ENCODE measurements at places on chromosomes 2 and 18.

DNA sequence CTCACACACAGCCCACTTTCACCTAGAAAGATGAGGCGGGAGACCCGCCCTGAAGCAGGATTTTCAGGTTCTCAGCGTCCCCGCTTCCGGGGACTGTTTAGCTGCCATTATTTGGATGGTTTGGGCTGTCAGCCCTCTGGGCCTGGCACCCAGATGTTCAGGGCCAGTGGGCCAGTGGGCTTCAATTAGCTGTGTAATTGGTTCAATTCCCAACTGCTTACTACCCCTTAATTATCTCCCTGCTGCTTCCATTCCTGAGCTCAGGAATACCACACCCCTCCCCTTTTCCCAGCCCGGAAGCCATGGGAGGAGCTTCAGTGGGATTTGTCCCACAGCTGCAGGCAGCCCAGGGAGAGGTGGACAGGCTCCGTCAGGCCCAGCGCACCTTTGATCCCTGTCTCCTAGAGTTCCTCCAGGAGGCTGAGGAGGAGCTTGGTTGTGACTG is 114.1 kb upstream of the MYCN start:
- DNase-seq, result no peak

- DNase-seq, result no peak
Observed at GRCh38 chr2:27177441-27178351, 28.9 kb downstream of the TCF23 start.

DNA sequence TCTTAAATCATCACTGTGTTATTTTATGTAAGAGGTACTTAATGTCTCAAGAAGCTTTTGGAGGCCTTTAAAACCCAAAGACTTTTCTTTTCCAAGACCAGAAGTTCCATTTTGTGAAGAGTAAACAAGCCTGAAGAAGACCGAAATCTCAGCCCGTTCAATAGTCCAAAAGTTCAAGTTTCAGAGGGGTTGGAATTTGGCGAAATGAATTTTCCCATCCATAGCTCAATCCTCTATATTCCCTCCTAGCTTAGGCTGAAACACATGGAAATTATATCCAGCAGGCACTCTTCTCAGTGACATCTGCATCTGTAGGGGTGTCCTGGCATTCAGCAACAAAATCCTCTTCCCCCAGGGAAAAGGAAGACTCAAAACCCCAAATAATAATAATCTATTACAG is 344.6 kb downstream of the ARHGAP15 start:
- no peak for DNase-seq

DNA sequence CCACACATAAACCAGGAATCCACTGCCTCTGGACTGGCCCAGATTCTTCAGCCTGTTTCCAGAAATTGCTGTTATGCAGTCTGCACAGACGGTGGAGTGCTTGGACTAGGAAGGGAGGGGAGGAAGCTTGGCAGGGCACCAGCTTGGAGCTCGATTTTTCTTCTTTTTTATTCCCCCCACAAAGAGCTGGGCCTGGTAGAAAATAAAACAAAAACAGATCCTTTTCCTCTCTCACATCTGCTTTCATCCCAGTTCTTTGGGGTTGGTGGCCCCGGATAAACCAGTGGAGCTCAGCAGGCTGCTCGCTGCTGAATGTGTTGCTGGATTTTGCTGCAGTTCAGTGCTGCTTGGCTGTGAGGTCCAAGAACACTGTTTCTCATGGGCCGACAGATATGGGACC is 16.0 kb downstream of the LRRTM1 start:
- no peak for DNase-seq

GRCh38 chr2:46521215-46521683 is 41.9 kb downstream of the TMEM247 start:
- no peak for DNase-seq

- no peak for DNase-seq
Observed at GRCh38 chr18:77044866-77045664, 87.5 kb downstream of the MBP start.

- DNase-seq, result no peak
Observed at GRCh38 chr2:129457277-129457818, 522.1 kb upstream of the RAB6C start.

DNA sequence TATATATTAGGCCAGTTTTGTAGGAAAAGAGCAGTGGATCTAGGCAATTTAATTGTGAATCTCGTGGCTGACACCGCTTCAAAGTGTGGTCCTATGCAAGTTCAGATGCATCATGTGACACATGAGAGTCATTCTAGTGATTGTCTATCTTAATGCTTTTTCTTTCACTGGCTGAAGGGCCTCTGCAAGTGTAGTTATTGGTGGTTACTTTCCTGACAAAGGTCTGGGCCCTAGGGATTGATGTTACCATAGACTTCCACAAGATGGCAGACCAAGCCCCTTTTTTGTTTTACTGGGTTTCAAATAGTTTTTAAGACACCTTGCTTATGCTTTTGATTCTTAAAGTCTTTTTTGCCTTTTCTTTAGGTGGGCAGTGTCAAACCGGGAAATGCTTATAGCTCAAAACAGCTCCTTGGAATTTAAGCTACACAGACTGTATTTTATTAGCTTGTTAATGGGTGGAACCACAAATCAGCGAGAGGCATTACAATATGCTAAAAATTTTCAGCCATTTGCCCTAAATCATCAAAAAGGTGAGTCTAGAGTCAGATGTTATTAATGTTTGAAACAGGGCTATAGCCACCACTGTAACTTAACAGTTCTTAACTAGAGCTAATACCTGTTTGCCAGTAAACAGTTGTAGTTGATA is 25.9 kb downstream of the CD8A start:
- DNase-seq, result no peak

DNA sequence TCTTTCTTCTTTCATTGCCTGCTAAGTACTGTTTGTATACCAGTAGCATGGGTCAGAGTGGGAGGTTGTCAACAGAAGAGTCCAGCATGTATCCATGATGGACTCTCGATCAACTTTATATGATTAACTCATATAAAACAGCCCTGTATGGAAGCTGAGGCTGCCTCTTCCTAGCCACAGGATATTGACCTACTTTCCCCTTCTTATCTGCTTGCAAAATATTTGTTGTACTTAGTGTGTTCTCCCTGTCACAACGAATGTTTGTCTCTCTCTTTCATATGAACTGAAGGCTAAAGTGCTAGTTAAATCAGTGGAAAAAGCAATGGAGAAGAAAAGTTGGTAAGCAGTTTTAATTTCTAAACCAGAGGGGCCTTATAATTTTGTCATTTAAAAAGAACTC is 17.8 kb downstream of the MYO1B start:
- DNase-seq, result no peak

GRCh38 chr2:81077396-81077795 is 772.8 kb upstream of the LRRTM1 start:
- DNase-seq, result no peak

DNA sequence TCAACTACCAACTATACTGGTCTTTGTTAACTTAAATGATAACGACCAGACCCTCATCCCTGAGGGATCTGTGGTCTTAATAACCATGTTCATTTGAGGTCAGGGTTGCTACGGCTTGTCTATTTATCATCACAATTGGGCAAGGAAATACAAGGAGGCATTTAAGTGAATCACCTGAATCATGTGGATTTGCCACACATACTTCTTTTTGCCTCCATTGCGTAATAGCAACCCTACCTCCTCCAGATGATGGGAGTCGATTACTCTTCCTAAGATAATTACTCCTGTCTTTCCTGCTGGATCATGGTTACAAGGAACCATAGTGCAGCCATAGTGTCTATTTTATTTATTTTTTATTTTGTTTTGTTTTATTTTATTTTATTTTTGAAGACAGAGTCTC is 42.2 kb downstream of the TAF4B start:
- no peak for DNase-seq

DNA sequence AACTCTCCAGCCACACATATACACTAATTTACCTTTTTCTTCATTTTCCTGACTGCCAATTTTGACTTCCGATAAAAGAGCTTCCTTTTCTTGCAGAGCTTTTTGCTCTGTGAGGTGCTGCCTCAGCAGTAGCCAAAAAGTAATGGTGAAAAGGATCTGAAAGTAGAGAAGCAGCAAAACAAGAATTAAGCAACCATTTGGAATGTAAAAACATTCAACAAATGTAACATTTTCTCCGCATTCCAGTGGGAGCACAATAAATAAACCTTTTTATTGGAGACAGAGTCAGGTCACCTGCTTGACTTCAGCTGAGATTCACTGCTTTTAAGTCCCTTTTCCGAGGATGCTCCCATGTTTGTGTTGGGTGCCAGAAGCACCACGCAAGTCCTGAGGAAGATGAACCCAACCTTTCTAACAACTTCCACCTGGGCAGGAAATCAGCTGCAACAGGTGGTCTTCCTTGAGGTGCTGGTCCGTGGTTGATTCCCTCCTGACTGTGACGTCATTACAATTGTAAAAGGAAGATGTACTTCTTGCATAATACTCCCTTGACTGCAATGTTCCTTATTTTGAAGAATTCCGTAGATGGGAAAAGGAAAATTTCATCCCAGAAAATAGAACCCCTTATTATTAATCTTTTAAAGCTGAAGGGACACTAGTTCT is 265.5 kb downstream of the NAPG start:
- DNase-seq, result no peak

DNA sequence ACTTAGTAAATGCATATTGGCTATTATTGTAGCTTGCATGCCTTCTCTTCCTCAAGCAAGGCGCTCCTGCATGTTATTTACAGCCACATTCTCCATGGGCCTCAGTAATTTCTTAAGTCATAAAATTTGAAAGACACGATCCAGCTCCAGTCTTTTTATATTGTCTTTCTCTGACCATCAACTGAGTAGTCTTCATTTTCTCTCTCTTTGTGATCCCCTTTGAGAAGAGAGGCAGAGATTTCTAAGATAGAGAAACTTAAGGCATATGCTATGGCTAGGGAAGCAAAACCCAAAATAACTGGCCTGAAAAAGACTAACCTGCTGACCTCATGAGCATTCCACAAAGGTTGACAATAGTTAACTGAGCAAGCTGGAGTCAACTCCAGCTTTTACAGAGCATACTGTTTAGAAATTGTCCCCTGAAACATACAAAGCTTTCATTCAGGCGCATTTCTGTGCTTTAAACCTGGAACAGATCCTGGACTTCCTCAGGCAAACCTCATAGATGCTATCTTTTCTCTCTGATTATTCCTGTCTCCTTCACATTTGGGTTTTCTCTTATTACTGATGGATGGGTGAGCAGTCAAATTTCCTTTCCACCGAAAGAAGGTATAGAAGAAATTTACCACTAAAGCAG is 4.6 kb downstream of the DPP4 start:
- no peak for DNase-seq

DNA sequence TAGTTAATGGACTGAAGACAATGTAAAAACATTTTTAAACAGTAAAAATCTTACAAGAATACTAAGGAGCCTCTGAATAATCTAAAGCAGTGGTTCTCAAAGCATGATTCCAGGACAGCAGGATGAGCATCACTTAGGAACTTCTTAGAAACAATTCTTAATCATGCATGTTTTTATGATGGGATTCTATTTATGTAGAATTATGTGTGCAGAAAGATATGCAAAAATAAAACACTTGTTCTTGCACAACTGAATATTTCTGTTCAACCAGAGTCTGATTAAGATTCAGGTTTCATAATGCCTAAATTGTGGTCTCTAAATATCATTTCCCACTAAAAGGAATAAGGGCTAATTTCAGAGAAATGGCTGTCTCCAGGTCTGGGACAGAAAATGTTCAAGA is 69.2 kb upstream of the MTIF2 start:
- no peak for DNase-seq

DNA sequence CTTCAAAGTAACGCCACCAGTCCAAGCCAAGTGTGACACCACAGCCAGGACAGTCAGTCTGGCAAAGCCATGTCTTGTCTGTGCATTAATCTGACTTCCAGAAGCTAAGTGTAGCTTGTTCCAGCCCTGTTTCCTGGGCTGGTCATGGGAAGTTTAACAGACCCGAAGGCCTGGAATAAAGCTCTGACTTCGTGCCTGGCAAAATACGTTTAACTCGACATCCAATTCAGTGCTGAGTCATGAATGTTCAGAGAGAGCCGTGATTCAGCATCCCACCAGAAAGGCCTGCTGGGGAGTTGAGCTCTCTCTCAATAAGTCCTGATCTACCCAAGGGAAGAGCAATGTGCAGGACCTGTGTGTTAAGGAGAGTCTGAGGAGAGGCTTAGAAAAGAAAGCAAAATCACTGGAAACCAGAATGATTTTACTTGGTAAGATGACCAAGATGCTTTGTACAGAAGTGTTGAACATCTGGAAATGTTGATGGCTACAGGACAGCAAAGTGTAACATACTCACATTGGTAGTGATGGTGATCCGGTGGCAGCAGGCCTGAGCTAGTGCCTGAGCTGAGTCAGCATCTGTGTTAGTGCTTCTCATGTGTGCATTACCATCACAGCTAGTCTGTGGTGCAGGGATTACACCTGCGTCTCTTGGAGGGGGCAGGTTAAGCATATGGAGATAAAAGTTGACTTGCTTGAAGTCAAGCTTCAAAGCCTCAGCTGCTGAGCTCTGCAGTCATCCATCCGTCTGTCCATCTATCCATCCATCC is 743.7 kb upstream of the HS6ST1 start:
- no peak for DNase-seq

DNA sequence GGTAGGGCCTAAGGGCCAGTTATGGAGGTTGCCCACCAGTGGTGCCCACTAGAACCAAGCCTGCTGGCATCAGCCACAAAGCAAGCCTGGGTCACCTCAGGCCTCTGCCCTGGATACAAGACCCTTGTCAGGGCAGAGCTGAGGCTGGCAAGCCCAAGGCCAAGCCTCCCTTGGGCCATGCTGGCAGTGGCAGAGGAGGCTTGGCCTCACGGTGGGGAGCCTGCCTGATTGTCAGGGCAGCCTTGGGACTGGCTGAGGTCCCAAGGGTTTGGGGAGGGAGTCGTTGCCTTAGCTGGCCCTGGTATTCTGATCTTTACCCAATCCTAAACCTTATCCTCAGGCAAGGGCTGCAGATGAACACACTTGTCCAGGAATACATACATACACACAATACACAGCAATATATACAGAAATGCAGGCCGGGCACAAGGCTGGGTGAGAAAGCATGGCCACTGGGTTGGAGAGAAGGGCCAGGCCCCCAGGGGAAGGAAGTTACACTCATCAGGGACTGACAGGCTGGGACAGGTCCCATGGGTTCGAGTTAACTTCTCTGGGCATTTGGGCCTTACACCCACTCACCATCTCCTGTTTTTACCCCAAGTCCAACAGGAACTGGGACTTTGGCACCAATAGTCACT is 21.0 kb downstream of the CCT7 start:
- DNase-seq, result no peak

DNA sequence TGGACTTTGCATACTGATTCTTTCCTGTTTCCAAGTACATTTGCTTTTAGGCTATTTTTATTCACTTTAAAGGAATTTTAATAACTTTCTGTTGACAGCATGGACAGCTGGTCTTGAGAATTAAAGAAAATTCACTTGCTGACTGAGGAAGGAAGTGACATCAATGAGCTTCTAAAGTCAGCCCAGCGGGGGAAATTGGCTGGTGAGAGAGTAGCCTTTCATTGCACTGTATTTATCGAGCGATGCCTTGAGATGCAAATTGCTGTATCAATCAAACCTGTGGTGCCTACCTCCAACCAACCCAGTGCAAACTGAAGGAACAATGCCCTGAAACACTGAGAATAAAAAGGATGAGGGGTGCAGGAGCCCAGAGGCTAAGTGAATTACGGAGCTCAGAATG is 91.4 kb upstream of the AQP4 start:
- no peak for DNase-seq

All from H54 (cell line).